Smooth muscle cell of bladder (primary cell): ENCODE measurements at places on chromosomes 5 and 9. TPM values are rescaled to one million over a fixed set of nuclear protein-coding genes. Genes with fewer than 3 reads are reported as not detected.

Gene CORO2A
- 0.28 and 0.57 TPM in 2 replicates for total RNA-seq

Gene TMEM203
- total RNA-seq = 25.6 and 37.7 TPM in 2 replicates

Gene NIPAL4
- total RNA-seq = 0.14 TPM in 1 of 2 replicates, not detected in the other

Gene SPOUT1
- total RNA-seq = 7.0 and 12.3 TPM in 2 replicates

Gene PPP3R2
- not detected in 2 replicates for total RNA-seq

Gene HTR4
- not detected in 2 replicates for total RNA-seq

Gene SHISAL2B
- total RNA-seq = not detected in 2 replicates

Gene LRRC26
- not detected in 2 replicates for total RNA-seq
